ENCODE measurements at places on chromosomes 2 and 18.

- no peak for DNase-seq
Measured at GRCh38 chr2:163600801-163601200, 135.0 kb downstream of the FIGN start.

- no peak for DNase-seq
Measured at GRCh38 chr18:62721839-62722795, 6.8 kb downstream of the PHLPP1 start.

- DNase-seq: no peak
Measured at GRCh38 chr2:227414846-227415245, 27.1 kb upstream of the SCYGR1 start.

GRCh38 chr2:12547566-12548170 is 169.1 kb upstream of the TRIB2 start:
- no peak for DNase-seq

- no peak for DNase-seq
Measured at GRCh38 chr2:19600506-19600905, 242.1 kb upstream of the OSR1 start.

DNA sequence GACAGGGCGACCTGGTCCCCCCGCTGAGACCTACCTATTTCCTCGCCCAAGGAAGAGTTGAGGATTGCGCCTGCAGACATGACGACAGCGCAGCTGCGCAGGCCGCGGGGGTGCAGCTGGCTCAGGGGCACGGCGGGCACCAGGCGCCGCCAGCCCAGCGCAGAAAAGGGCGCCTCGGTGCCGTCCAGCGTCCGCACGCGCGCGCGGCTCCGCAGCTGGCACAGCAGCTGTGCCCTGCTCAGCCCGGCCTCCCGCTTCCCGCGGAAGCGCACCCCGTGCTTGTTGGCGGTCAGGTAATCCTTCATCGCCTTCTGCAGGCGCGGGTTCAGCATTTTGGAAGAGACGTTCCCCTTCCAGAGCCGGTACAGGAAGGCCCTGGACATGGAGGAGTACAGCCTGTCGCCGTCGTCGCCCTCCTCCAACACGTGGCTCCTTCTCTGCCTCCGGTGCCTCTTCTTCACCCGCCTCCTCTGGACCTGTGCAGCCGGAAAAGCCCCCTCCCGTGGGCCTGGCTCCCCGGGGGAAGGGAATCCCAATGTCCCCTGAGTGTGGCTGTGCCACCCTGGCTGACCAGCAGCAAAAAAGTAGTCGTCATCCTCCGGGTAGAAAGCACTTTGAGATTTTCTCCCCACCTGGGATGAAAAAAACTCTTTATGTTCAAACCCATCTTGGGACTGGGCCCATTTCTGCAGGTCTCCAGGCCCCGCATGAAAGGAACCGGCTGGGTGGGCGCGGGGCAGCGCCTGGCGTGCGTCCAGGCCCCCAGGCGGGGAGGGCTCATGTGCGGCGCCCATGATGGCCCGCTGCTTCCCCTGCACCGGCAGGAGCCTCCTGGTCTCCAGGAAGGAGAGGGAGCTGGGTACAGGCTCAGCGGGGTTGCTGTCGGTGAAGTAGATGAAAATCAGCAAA is 42.7 kb downstream of the ST6GAL2 start:
- DNase-seq: no peak

GRCh38 chr2:120820263-120820952 is 84.7 kb downstream of the GLI2 start:
- DNase-seq: no peak

GRCh38 chr2:85854897-85855296 is 33.9 kb downstream of the ST3GAL5 start:
- no peak for DNase-seq

DNA sequence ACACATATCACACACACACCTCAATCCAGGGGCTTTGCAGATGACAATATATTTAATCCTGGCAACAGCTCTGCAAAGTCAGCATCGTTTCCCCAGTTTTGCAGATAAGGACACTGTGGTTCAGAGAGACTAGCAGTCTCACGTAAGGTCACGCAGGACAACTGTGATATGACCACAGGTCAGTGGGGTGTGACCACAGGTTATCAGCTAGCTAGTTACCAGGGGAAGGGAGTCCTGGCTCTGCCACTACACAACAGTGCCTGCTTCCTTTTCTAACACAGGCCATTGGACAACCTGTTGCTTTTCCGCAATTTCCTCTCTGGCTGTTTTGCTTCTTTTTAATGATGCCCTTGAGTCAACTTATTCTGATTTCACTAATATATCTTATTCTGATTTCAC is 33.3 kb downstream of the RBMS1 start:
- DNase-seq: no peak

- no peak for DNase-seq
Measured at GRCh38 chr2:20430461-20431300, 16.2 kb upstream of the RHOB start.

DNA sequence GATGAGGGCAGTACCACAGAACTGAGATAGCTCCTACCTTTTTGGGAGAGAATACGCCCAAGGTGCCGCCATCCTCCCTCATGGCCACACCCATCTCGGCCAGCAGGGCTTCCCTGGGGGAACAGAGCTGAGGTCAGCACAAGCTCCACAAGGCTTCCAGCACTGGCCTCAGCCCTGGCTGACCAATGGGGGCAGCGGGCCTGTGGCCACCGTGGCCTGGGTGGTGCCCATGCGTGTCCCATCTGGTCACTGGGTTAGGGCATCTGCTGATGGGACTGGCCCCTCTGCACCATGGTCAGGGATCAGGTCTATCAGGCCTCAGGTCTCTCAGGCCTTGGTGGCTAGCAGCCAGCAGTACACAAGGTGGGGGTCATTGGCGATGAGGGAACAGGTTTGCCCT is 50.9 kb downstream of the KIF1A start:
- no peak for DNase-seq

- no peak for DNase-seq
Measured at GRCh38 chr18:49970319-49970718, 157.0 kb upstream of the ACAA2 start.

GRCh38 chr2:237045449-237045848 is 40.2 kb upstream of the COPS8 start:
- no peak for DNase-seq

- no peak for DNase-seq
Measured at GRCh38 chr18:11653521-11653920, 35.5 kb upstream of the GNAL start.

DNA sequence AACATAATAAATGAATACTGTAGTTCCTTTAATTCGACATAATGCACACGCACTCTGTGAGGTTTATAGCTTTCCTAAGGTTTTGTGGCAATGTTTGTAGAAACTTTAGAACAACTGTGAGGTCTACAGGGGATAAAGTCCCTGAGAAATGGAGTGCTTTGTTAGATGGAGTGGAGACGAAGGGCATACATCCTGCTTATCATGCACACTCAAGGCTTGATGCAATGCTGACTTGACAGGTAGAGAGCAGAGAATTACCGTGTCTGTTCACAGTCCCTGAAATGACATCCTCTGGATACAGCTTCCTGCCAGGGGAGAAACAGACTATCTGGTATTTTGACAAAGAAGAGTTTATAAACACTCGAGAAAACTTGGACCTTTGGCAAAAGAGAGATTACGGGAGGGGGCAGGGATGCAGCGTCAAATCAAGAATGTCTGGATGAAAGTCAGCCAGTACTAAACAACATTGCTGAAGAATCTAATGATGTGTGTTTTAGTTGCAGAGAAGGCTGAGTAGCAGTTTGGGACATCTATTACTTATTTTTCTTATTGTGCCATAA is 766.9 kb upstream of the ZEB2 start:
- DNase-seq: no peak

GRCh38 chr2:240384711-240385450 is 50.6 kb upstream of the GPC1 start:
- no peak for DNase-seq

- no peak for DNase-seq
Measured at GRCh38 chr2:11628675-11629074, 41.3 kb downstream of the NTSR2 start.

DNA sequence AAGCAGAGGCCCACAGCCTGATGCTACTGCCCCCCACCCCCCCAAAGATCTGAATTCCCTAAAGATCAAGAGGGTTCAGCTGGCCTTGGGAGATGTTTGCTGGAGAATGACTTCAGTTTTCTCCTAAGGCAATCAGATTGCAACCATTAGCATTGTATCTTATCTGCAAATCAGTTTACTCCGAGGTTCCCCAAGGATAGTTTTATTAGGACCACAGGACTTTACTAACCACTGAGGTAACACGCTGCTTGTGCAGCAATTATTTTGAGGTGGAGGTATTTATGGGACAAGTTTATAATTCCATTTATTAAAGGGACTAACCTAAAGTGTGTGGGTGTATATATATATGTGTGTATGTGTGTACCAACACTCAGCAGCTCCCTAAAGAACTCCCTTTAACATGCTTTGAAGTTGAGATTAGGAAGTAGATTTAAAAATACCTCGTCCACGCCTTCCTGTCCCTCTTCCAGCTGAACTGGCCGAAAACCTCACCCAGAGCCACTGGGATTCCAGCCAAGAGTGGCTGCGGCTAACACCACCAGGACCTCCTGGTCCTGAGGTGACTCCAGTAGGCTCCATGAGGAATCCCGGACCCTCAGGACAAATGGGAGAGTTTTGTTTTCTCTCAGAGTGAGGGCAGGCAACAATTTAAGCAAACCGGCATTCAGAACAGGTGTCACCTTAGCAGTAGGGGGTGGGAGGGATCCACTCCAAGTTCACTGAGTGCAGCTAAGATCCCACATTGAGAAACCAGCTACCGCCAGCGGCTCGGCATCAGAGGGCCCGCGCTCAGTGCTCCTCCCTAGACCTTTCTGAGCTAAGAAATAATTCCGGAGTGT is 3.0 kb upstream of the DLX1 start:
- no peak for DNase-seq

DNA sequence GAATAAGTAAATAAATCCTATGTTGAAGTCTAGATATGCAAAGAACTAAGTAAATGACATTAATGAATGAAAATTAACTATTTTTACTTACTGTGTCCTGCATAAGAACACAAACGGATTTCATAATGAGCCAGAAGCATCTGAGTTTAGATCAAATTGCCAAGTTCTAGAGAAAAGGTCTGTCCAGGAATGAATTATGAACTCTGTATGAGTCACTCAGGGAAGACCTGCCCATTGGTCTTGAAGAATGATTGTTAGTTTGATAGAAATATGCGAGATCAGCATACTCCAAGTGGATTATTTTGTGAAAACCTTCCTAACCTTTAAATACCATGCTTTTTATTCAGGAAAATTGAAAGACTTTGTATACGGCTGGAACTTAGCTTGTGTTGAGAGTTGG is 189.5 kb downstream of the DOK6 start:
- no peak for DNase-seq

DNA sequence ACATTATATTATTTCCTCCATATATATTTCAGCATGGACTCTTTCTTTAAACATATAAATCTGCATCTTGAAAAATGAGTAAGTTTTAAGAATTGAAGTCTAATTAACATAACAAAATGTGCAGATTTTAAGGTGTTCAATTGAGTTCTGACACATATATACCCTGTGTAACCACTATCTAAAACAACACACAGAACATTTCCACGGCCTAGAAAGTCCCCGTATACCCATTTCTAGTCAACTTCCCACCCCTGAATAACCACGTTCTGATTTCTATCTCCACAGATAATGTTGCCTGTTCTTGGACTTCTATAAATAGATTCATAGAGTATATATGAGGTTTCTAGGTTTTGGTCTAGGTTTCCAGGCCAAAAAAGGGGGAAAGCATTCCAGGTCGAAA is 87.5 kb downstream of the AAK1 start:
- no peak for DNase-seq

DNA sequence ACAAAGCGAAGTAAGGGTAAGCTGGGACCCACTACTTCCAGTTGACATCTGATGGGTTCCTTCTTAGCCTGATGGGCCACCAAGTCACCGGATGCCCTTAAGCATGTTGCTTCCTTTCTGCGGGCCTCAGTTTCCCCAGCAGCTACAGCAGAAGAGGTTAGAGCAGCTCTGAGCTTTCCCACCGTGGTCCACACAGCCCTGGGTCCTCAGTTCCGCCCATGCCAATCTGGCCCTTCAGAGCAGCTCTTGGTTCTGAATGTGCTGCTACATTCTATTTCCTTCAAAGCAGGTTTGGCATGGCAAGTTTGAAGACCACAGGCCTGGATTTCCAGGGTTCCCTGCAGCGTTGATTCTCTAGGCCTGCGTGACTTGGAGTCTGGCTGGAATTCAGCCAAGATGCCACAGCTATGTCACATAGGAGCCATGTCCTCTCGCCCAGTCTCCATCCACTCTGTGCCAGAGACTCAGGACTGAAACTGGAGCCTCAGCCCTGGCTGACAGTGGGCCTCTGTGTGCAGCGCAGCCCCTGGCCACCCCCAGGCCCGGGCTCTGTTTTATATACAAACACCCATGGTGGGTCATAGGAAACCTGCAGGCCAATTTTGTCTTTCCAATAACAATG is 79.6 kb downstream of the TFCP2L1 start:
- DNase-seq: no peak

GRCh38 chr2:205738117-205738968 is 56.0 kb downstream of the NRP2 start:
- no peak for DNase-seq

GRCh38 chr2:178279142-178279541 is 84.8 kb downstream of the OSBPL6 start:
- no peak for DNase-seq

DNA sequence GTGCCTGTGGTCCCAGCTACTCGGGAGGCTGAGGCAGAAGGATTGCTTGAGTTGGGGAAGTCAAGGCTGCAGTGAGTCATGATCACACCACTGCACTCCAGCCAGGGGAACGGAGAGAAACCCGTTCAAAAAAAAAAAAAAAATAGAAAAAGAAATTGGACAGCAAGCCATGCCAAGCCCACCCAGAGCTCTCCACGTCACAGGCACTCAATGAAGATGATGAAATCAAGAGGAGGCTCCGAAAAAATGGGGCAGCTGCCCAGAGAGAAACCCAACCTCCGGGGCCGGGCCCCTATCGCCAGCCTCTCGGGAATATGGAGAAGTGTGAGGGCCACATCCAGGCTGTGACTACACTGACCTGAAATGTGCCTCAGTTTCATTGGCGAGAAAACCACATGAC is 40.0 kb downstream of the BIN1 start:
- no peak for DNase-seq

- DNase-seq: no peak
Measured at GRCh38 chr2:199315299-199316179, 142.2 kb downstream of the SATB2 start.

GRCh38 chr2:73503992-73504570 is 118.4 kb downstream of the ALMS1 start:
- no peak for DNase-seq

- DNase-seq: no peak
Measured at GRCh38 chr2:150387586-150388288, 99.7 kb downstream of the RND3 start.

DNA sequence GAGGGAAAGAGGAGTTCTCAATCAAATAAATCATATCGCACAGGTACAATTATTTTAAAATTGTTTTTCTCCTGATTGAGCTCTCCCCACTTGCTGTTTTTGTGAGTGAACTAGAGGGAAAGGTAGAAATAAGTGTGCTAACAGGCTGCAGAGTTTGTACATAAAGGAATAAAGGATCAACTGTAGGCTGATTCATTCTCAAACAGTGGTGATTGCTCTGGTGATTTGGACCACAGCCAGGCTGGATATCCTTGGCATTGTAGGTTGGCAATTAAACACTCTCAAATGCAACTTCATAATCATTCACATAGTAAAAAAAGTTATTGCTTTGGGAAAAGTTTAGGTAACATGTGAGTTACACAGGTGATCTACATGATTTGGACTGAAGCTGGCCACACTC is 29.8 kb downstream of the LRP1B start:
- no peak for DNase-seq

All from stimulated activated CD8-positive, alpha-beta memory T cell treated with anti-CD3 and anti-CD28 coated beads, Interleukin-15, amount 100 ng/mL, for 4 hours (primary cell).